GM19239 (cell line): ENCODE measurements at places on chromosomes 7 and 10.

DNA sequence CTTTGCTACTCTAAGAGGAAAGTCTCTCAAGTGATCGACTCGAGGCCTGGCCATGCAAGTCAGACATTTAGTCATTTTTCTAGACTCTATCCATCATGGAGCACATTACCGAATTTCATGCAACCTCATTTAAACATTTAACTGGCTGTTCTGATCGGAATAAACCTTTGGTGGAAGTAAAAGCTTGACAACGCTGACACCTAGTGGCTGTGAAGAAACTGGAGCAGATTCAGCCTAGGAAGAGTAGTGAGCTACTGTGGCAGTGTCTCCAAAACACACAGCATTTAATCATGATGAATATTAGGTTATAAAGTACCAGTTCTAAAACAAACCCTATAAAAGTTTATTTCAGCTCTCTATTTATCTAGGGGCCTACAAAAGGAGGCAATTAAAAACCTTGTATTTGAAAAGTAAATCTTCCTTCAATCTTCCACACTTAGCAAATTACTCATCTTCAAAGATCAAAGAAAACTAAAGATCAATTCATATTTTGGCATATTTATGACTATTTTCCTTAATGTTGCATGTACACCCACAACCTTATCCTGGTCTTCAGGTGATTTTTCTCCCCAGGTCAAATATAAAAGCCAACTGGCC lies 175.0 kb downstream of the CTNNA3 start:
- DNase-seq, result no peak

DNA sequence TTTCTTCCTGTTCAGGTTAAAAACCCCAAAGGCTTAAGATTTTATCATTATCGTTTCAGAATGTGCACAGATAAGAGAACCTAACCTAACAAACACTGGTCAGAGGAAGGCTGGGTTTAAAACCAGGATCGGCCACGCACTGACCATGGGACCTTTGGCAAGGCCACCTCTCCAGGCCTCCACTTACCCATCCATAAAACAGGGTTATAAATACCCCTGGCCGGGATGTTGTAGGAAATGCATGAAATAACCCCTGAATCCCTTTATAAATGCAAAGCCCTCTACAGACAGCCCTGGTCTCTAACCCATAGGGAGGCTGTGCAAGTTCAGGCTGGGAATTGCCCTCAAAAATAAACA lies 418 bp downstream of the DEPP1 start:
- DNase-seq, result no peak

DNA sequence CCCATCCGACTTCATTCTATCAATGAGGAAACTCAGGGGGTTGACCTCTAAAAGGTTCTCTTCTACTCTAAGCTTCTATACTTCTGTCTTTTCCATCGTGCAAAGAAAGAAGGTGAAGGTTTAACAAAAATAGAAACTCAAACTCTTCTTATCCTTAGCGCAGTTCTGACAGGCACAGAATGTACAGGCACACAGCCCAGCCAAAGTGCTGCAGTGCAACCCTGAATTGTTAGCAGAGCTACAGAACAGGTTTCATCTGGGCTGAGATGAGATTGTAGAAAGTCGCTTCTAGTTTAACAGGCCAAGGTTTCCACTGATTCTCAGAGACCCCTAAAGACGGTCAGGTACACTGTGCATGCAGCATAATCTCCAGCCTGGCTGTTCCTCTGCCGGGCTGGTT lies 79.3 kb upstream of the AFAP1L2 start:
- DNase-seq, result no peak

- DNase-seq, result no peak
These were observed 271.5 kb upstream of the FZD8 start for GRCh38 chr10:35913628-35914027.

DNA sequence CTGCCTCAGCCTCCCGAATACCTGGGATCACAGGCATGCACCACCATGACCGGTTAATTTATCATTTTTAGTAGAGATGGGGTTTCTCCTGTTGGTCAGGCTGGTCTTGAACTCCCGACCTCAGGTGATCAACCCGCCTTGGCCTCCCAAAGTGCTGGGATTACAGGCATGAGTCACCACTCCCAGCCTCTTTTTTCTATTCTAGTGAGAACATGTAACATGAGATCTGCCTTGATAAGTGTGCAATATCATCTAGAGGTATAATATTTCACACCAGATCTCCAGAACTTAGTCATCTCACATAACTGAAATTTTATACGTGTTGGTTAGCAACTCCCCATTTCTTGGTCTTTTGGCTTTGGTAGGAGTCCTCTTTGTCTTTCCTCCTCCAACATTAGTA lies 656.9 kb downstream of the CNTNAP2 start:
- no peak for DNase-seq

DNA sequence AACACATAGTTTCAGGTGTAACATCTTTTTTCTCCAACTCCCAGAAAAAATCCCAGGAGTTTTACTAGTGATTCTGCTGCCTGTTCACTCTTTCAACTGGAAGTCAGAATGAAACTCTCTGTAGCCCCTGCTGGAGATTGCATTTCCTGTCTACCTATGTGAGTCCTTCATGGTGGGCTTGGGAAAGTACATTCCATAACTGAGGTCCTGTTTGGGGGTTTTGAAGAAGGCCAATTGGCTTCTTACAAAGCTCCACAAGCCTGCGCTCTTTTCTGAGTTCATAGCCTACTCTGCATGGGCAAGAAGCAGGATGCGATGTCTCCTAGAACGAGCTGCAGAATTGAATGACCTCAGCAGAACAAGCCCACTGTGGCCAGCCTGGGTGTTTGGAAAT lies 86.7 kb downstream of the LYZL2 start:
- no peak for DNase-seq

DNA sequence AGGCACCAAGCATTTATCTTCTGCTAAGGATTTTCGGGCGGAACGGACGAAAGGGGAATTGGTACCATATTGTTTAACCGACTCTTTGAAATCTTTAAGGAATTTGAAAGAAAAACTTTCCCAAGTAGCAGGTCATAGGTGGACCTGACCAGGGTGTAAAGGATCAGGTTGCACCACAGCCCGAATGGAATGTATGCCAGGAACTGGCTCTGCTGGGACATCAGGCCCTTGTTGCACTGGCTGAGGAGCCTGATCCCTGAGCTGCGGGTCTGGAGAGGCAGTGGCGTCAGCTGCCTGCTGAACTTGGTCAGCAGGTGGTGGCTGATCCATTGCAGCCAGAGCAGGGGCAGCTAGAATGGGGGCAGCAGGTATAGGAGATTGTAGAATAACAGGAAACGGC lies 41.4 kb upstream of the AKR1C2 start:
- no peak for DNase-seq

GRCh38 chr7:149870274-149870673 lies 3.5 kb upstream of the ATP6V0E2 start:
- no peak for DNase-seq

DNA sequence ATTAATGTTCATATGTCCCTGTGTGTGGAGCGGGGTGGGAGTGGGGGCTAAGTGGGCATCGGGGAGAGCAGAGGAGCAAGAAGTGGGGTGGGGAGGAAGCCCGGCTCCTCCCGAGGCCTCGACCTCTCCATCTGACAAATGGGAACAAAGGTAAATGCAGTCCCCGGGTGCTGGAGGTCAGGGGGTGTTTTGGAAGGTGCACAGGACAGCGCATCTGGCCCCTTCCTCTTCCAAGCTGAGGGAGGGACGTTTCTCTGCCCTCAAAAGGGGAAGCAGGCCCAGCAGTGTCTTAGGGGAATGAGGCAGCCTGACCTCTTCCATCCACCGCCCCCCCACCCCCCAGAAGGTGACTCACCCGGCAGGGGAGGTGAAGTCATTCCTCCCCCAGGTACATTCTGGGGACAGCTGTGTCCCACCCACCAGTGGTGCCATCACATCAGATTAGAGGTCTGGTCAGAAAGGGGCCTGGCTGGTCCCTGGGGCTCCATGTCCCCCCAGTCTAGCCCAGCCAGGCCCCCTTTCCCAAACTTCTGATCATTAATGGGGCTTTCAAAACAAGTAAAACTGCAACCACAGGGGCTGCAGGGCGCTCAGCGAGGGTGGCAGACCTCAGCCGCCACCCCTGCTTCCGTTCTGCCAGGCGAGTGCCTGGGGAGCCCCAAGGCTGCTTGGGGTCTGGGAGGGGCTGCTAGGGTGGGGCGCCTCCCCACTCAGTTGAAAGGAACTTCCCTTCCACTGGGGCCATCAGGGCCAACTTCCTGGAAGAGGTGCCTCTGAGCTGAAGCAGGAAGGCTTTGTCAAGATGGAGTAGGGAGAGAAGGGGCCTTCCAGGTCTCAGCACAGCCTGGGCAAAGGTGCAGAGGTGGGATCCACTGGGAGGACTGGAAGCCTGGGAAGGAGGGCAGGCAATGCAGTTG lies 10.8 kb downstream of the LFNG start:
- peak; percentile 77 for DNase-seq

- no peak for DNase-seq
These were observed 17.2 kb downstream of the STAMBPL1 start for GRCh38 chr10:88896994-88897853.

GRCh38 chr10:121669028-121669374 lies 70.8 kb upstream of the FGFR2 start:
- no peak for DNase-seq

GRCh38 chr7:150322114-150322832 lies 882 bp upstream of the LRRC61 start:
- no peak for DNase-seq

DNA sequence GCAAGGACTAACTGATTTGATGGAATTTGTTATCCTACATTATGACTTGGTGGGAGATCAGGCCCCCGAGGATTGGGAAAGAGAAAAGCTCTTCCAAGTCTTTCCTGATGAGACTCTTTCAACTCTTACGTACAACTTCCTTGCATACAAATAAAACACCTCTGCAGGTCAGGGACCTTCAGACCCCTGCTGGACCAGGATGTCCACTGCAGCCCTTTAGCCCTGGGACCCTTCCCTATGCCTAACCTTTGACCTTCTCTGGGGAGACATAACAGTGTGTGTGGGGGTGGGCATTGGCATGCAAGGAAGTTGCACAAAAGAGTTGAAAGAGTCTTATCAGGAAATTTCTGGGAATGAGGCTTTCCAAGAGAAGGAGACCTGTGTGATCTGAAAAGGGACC lies 859.4 kb downstream of the TYW1 start:
- DNase-seq, result no peak
